ENCODE measurements at places on chromosomes 13 and 19. TPM values are rescaled to one million over a fixed set of nuclear protein-coding genes. Genes with fewer than 3 reads are reported as not detected.
A peak's percentile ranks its signal among the peaks of the same experiment; 100 is the strongest.

GRCh38 chr19:5030822-5031221, 61.9 kb downstream of the KDM4B start:
- no peak for DNase-seq

DNA sequence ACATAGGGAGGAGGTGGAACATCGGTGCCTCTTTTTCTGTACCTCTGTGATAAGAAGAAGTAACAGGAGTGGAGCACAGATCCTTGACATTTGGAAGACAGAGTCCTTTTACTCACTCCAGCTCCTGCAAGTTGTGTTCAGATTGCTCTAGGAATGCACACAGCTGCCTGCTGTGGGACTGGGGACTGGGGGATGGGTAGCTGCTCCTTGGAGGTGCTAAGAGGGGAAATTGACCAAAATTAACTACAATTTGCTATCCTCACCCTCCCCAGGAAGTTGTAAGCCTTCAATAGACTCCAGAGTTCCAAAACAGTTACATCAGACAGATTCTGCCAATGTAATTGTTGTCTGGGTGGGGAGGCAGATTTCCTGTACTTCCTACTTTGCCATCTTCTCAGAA, 317.9 kb downstream of the MTUS2 start:
- no peak for DNase-seq

PLVAP gene
- not detected for total RNA-seq

ZNF571 gene
- total RNA-seq: 2.5 TPM

MYO1F gene
- 0.18 TPM for total RNA-seq

DNA sequence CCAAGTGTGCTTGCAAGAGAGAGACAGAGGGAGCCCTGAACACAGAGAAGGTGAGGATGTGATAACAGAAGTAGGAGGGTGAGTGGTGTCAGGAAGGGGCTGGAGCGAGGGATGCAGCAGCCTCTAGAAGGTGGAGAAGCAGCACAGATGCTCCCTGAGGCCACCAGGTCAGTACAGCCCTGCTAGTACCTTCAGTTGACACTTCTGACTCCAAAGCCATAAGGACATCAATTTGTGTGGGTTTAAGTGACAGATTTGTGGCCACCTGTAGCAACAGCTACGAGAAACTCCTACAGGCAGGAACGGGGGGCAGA, 6.9 kb downstream of the ERICH4 start:
- no peak for DNase-seq

BCL2L12 gene
- 4.7 TPM for total RNA-seq

RAP2A gene
- total RNA-seq: 28.9 TPM

DNA sequence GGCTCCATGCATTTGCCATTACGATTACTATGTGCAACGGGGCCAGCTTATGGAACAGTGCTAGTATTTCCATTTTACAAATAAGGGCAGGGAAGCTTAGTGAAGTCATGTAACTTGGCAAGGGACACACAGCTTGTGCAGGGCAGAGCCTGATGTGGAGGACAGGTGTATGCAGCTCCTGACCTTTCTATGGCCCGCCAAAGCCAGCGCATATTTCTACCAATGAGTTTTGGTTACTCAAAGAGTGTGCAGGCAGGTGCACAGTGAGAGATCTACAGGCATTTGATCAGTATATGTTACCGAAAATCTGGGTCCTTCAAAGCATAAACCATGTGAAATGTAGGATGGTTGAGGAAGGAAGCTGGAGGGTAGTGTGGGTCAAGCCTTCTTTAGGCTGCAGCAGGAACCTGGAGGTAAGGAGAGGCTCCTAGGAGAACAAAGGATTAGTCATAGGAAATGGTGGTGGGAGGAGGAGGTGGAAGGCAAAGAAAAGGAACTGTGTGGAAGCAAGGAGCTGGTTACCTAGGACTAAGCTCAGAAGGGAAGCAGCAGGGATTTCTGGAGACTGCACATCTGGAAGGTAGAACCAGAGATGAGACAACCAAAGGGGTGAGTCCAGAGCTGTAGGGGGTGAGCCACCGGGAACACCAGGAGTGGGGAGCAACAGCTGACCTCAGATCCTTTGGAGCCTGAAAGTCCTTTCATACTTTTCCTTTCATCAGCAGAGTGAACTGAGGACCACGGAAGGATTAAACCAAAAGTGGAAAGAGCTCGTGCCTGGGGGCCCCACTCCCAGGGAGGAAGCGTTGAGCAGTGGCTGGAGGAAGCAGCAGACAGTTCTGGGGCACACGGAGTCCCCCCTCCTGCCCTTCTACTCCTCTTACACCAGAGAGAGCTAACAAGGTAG, 4.2 kb upstream of the PDX1 start:
- DNase-seq: no peak

GRCh38 chr13:86155756-86156155, 356.5 kb upstream of the SLITRK6 start:
- DNase-seq: no peak

PRKACA gene
- 18.1 TPM for total RNA-seq

CEACAM4 gene
- not detected for total RNA-seq

GRCh38 chr13:45373162-45373547, 32.2 kb upstream of the TPT1 start:
- no peak for DNase-seq

- no peak for DNase-seq
Measured at GRCh38 chr19:42568006-42568405, 26.7 kb downstream of the CEACAM8 start.

DNA sequence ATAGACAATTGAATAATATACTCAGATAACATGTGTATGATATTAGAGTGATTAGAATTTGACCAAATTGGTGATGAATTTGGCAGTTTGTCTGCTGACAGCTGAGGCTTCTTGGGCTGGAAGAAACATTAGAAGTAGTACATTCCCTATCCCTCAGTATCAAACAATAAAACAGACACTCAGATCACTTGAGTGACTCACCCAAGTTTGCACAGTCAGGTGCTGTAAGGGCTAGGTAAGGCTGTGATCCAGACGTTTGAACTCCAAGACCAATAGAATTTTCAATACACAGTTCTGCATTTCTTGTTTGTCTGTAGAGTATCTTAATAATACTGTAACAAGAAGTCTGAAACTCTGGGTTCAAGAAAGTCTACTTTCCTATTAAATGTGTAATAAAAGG, 223.5 kb downstream of the POSTN start:
- no peak for DNase-seq

CCDC159 gene
- 4.4 TPM for total RNA-seq

UPF3A gene
- 11.7 TPM for total RNA-seq

ERICH4 gene
- not detected for total RNA-seq

GRCh38 chr13:70714993-70715392, 606.7 kb upstream of the KLHL1 start:
- DNase-seq: no peak

- no peak for DNase-seq
Measured at GRCh38 chr19:15702534-15702930, 25.3 kb upstream of the OR10H2 start.

DNA sequence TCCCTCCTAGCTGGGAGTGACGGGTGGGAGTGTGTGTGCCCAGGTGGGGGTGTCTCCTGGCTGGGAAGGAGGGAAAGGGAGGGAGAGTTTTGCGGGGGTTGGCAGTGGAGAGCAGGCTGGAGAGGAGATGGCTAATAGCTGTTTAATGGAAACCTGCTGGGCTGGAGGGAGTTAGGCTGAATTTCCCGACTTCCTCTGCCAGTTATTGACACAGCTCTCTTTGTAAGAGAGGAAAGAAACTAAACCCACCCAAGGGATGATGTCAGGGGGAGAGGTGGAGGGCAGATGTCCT, 10.2 kb upstream of the ILF3 start:
- no peak for DNase-seq

ZSCAN1 gene
- not detected for total RNA-seq

GPR12 gene
- total RNA-seq: not detected

DNA sequence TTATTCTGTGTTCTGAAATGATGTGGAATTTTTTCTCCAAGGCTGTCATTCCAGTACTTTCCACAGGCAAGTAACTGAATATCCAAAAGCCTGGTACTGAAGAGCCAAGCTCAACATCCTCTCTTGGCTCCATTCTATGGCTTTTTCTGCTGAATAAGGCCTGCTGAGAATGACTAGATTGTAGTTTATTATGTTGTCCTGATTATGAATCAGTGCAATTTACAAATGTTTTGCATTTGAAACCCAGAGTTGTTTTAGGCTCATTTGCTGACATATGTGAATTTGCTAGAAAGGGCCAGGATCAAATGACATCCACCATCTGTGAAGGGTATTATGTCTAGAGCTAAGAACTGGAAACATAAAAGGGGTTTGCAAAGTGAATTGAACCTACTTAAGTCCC, 596.6 kb downstream of the KCTD12 start:
- DNase-seq: no peak

DNA sequence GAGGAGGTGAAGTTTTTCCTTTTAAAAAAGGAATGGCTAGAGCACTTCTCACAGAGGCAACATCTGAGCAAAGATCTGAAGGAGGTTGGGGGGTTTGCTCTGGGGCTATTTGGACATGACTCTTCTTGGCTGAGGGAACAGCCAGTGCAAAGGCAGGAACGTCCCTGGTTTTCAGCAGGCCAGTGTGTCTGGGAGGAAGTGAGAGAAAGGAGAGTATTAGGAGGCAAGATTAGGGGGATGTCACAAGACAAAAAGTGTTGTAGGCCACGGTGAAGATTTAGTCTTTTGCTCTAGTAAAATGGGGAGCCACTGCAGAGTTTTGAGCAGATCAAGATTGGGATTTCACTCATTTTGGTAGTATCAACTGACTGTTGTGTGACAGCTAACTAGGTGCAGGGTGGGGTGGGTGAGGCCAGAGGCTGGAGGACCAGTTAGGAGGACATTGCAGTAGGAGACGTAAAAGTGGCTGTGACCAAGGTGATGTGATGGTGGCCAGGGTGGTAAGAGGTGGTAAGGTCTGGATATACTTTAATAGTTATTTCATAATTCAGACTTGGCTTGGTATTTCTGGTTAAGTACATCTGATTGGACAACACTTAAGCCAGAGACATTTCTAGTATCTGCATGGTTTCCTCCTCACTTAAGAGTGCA, 40.6 kb downstream of the WDFY2 start:
- no peak for DNase-seq

DNA sequence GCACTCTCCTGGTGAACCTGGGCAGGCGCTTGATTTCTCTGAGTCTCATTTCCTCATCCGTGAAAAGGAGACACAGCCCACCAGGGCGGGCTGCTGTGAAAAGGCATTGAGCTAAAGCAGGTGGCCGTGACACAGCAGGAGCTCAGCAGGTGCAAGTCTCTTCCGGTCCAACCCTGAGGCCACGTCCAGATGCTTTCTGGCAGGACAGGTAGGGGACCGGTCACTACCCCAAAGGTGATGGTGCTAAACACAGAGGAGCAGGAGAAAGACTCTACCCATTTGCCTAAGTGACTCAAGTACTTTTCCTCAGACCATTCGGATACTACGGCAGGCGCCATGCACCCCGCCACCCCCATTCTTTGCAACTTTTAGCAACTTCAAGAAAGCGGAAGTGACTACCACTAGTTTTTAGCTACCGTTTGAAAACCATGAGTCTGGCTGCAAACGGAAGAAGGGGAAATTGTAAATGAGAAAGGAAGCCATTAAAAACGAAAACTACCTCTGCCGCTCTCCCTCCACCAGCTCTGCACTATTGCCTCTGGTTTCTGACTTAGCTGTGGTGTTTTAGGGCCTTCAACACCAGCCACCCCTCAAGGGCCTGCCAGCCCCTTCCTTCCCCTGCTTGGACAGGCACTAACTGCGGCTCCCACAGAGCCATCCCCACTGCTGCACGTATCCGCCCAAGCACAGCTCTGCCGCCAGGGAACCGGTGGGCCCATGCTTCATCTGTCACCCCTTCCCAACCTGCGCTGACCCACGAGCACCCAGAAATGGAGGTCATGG, 4.8 kb downstream of the PPP6R1 start:
- DNase-seq: no peak

DNA sequence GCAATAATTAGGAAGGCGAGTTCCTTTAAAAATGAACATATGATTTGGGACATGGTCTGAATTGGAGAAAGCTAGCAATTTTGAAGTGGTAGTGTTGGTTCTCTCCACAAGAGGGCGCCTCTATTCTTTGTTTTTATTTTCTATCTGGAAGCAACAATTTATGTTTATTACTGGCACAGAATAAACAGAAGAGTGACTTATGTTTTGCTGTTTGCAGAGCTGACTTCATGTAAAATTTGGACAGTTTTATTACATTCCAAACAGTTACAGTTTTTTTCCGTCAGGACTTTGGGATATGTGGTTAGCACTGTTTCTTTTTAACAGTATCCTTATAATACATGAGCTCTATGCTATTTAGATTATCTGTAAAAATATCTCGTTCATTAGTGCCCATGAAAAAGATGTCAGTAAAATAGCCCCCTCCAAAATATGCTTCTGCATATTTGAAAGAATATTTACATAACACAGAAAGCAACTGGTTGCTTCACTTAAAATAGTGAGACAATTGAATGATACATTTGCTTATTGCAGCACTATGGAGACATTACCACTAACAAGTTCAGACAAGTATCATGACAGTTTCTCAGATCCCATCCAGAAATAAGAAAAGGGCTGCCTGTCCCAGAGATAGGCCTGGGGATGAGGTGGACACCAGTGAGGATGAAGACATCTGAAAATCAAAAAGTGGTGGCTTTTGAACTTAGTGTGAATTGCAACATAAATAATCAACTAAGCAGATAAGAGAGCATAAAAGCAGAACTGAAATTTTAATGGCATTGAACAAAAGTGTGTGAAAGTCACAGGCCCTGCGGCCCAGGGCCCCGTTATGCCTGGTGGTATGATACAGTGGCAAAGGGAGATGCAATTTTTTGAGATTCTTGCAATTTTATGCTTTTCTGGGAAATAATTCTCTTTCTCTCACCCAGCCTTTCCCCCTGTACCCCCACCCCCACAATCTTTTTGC, 32.3 kb upstream of the FGF9 start:
- DNase-seq: peak; percentile 4

GRCh38 chr19:45781214-45782161, 802 bp downstream of the DMPK start:
- DNase-seq: no peak

- no peak for DNase-seq
Measured at GRCh38 chr19:4062419-4063368, 4.0 kb downstream of the ZBTB7A start.

- no peak for DNase-seq
Measured at GRCh38 chr13:29810898-29811297, 39.5 kb downstream of the UBL3 start.

DNA sequence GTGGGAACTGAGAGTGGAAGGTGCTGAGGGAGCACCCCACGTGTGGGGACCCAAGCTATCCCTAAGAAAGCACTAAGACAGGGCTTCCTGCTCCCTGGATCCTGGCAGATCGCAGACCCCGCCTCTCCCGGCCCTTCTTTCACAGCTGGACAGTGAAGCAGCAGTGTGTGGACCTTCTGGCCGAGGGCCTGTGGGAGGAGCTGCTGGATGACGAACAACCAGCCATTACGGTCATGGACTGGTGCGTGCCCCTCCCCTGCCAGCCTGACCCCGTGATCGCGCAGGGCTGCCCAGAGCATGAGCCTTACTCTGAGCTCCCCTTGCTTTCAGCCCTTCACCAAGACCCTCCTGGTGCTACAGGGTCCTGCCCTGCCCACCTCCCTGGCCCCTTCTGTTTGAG, 2.3 kb downstream of the NCCRP1 start:
- DNase-seq: peak; percentile 63

- no peak for DNase-seq
Measured at GRCh38 chr13:22064854-22065620, 394.2 kb downstream of the FGF9 start.

- peak; percentile 16 for DNase-seq
Measured at GRCh38 chr13:104577071-104577815, 1511.0 kb upstream of the SLC10A2 start.

CD70 gene
- total RNA-seq: not detected

GRCh38 chr19:51107406-51108065, 673 bp downstream of the CTU1 start:
- DNase-seq: peak; percentile 20

ZNF439 gene
- 8.4 TPM for total RNA-seq

VRK3 gene
- total RNA-seq: 28.7 TPM

GRCh38 chr13:21686751-21687391, 16.0 kb downstream of the FGF9 start:
- no peak for DNase-seq

GRCh38 chr13:77429320-77430142, 102.6 kb upstream of the MYCBP2 start:
- no peak for DNase-seq
